ENCODE measurements at places on chromosomes 11 and 22.

GRCh38 chr11:102494216-102494615, 36.3 kb downstream of the MMP7 start:
- no peak for DNase-seq

DNA sequence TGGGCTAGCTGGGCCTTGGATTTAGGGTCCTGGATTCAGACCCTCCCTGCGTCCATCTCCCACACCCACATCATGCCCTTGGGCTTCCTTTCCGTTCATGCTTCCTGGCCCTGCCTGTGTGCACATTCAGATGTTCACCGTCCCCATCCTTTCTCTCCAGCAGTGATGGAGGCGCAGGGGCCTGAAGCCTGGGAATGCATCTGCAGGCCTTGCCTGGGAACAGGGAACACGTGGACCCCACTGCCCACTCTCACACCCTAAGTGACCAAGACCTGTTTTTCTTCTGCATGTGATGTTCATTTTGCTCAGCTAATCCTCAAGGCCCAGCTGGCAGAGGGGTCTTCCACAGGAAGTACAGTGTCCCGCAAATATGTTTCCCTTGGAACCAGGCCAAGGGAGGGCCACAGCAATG, 91.6 kb upstream of the PARVA start:
- no peak for DNase-seq

GRCh38 chr11:95255251-95256145, 24.5 kb upstream of the SESN3 start:
- no peak for DNase-seq

DNA sequence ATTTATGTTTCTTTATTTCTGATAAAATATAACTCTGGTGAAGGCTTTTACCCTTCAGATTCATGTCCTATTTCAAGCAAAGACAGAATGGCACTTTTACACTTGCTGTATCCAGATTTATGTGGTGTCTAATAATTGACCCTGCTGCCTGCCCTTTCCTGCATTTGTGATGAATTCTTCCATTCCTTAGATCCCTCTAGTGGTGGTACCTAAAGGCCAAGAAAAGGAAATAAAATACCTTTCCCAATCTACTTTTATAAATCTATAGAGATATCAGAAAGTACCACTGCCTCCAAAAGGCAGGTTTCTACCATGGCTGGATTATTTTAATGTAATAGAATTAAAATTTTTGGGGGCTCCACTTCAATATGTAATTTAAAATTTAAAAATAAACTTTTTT, 34.2 kb downstream of the CCDC81 start:
- DNase-seq = no peak

GRCh38 chr11:1780700-1781592, 17.2 kb upstream of the CTSD start:
- no peak for DNase-seq

GRCh38 chr11:30960387-30960992, 374.3 kb upstream of the MPPED2 start:
- no peak for DNase-seq

GRCh38 chr11:25988178-25988577, 343.8 kb upstream of the ANO3 start:
- no peak for DNase-seq

DNA sequence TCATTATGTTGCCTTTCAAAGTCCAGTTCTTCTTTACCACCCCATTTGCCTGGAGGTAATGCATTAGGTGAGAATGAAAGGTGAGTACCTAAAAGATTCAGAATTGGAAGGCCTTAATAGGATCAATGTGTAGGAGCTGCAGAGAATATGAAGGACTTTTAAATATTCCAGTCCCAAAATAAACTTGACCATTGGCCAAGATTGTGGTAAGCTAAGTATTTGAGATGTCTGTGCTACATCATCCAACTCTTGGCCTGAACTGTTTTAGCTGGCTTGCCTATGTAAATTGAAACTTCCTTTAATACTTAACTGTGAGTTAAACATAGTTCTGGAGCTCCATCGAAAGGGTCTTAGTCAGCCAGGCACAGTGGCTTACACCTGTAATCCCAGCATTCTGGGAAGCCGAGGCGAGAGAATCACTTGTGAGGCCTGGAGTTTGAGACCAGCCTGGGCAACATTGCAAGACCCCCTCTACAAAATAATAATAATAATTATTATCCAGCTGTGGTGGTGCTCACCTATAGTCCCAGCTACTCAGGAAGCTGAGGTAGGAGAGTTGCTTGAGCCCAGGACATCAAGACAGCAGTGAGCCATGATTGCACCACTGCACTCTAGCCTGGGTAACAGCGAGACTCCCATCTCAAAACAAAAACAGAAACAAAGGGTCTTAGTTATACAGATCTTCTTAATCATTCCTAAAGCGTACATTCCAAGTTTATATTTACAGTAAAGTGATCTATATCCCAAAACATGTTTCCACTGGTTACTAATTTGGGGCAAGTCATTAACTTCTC, 29.8 kb downstream of the MTMR3 start:
- DNase-seq = no peak

- no peak for DNase-seq
Measured at GRCh38 chr11:75421902-75422247, 11.1 kb downstream of the KLHL35 start.

Data from activated T-cell treated with anti-CD3 and anti-CD28 coated beads for 24 hours (primary cell).